ENCODE measurements at places on chromosomes 6 and 20. TPM values are rescaled to one million over a fixed set of nuclear protein-coding genes. Genes with fewer than 3 reads are reported as not detected.

The NKAIN2 gene
- 0.31 TPM for total RNA-seq

The RNF146 gene
- 41.3 TPM for total RNA-seq

The CGA gene
- total RNA-seq = not detected

The KCTD20 gene
- total RNA-seq = 26.3 TPM

The TEAD3 gene
- total RNA-seq = 19.3 TPM

- no peak for DNase-seq
Observed at GRCh38 chr6:47344022-47344421, 34.3 kb upstream of the TNFRSF21 start.

- DNase-seq = no peak
Observed at GRCh38 chr20:56845546-56846086, 216.5 kb downstream of the TFAP2C start.

DNA sequence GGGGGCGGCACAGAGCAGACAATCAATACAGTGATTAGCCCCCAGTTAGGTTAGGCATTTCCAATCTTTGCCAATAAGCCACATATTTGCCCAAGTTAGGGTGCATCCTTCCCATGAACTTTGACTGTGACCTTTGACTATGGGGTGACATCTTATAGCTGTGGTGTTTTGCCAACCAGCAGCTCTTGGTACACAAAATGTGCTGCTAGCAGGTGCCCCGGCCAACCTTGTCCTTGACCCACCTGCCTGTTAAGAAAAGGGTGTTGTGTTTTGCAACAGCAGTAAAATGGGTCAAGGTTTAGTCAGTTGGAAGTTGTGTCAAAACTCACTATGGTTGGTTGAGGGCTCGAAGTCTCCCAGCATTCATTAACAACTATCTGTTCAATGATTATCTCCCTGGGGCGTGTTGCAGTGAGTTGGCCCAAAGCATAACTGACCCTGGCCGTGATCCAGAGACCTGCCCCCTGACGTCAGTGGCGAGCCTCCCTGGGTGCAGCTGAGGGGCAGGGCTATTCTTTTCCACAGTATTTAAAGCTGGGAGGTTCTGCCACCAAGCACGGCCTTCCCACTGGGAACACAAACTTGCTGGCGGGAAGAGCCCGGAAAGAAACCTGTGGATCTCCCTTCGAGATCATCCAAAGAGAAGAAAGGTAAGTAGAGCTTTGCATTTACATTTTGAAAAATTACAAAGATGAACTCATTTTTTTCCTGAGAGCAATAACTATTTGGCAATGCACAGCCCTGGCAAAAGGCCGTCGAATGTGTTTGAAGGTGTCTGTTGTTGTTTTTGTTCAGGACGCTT lies at the start of gene PCK1:
Gene PCK1, plus strand, starts transcription at position 557 of the 802 bp plus-strand sequence. CDS start 302 bp downstream, outside the sequence.
- DNase-seq = no peak

DNA sequence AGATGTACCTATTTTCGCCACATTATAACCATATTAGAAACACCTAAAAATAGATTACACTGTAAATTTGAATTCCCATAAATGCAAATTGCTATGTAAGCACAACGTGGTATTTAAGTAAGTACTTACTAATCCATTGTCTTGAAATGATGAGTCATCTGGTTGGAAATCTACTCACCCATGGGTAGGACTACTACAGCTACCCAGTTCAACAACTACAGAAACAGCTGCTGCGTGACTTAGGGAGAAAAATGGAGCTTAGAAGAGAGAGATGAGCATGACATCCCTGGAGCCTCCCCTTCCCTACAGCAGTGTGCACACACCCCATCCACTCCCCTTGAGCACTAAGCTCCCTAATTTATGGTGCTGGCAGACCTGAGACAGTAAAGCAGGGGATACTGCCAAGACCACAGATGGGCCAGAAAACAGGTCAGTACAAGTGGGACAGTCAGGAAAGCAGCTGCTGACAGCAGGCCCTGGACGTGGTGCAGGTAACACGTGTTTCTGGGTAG lies 26.9 kb downstream of the RRAGD start:
- no peak for DNase-seq

- DNase-seq = no peak
Observed at GRCh38 chr20:32764005-32764960, 2.1 kb downstream of the DNMT3B start.

DNA sequence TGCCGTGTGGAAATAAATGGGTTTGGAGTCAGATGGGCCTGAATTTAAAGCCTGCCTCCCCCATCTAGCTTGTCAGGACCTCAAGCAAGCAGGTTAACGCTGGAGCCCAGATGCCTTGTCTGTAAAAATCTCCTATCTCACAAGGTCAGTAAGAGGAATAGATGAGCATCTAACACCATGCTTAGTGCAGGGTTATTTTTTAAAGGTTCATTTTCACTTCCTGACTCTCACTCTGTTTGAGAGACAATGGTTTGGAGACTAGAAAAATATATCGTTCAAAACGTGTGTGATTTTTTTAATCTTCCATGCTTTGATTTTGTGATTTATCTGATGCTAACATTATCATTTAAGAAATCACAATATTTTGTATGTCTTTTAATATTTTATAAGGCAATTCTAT lies 114.0 kb upstream of the TAB2 start:
- DNase-seq = no peak

DNA sequence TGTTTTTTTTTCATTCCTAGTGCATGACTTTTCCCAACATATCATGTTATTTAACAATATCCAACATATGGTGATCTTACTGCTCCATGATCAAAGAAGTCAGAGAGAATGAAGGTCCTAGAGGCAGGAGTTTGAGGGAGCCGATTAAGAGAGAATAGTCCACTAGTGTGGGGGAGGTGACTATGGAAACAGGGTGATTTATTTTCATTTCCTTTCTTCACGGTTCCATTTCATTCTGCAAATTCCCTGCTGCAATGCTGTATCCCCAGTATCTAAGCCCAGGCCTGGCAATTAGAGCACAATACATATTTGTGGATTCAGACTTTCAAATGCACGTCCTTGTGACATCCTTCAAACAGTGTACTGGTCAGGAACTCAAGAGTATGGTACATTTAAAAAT lies 91.4 kb downstream of the CD83 start:
- no peak for DNase-seq

- no peak for DNase-seq
Observed at GRCh38 chr20:1209447-1210387, 6.5 kb downstream of the C20orf202 start.

DNA sequence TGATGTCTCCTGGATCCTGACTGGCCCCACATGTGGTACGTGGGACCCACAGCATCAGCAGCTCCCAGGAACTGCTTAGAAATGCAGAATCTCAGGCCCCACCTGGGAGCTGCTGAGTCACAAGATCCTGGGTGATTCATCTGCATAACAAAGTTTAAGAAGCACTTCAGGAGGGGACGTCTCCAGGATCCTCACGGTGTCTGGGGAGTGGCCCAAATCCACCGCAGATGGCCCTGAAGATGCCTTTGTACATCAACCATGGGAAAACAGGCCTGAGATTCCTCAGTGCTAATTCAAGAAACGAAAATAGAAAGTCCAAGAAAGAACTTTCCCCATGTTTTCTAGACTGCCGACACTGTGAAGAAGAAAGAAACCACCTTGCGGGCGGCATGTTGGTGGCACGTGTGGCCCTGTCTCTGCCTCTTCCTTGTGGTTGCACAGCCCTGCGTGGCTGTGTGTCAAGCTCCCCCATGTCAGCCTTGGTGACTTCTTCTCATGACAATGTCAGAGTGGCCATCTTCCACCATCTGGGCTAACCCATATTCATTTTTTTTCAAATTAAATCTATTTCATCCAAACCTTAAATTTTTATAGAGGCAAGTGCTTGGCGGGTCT lies 26.1 kb downstream of the RRBP1 start:
- no peak for DNase-seq

GRCh38 chr6:132085731-132086130 lies 134.6 kb upstream of the CCN2 start:
- DNase-seq = no peak

All from right atrium auricular region (tissue), 2 donors.